ENCODE measurements at places on chromosomes 5 and 9.

DNA sequence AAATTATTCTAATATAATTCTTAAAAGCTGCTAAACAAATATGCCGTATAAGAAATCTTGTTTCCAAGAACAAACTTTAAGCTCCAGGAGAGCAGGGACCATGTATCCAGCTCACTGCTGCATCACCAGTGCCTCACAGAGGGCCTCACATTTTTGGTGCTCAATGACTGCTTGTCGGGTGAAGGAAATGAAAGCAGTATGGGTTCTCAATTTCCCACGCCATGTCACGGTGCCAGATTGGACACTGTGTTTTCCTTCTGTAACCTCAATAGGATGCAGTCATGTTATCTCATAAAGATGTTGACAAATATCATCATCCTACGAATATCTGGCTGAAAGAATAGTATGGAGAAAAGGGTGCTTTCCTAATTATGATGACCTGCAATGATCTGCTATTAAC is 64.7 kb downstream of the POU5F2 start:
- DNase-seq, result no peak

DNA sequence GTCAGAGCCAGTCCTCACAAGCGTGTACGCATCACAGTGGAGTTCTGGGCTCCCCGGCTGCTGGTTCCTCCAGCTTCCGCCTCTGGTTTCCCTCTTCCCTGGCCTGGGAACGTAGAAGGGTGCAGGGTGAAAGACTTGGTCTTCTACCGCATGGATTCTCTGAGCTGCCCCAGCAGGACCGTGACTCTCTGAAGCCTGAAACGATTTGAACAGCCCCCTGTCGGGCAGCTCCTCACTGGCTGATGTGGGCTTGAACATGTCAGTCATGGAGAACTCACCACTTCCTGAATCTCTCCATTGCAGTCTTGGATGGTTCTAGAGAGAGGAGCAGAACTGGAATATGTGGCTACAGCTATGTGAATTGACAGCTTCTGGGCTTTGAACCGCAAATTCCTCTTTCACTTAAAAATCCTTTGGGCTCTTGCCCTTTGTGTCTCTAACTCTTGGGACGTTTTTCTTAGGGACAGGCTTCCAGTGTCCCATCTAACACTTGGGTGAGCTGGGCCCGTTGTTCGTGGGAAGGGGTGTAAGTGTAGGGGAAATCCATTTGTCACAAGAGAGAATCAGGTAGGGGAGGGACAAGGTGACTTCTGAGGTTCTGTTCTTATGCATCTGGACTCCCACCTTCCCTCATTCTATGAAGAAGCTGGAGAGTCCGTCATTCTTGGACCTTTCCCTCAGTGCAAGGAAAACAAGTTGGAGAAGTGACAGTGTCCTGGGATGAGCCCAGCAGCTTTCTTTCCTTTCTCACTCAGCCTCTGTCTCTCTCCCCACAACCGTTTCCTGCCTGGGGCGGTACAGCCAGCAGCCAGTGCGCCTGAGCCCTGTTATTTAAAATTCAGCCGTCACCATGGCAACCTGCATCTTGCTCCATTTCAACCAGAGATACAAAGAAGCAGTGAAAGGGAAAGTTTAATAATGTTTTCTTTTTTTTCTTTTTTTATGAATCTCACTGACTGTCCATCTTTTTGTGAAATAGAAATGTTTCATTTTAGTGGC is 84.7 kb downstream of the PTTG1 start:
- DNase-seq, result peak; percentile 83

GRCh38 chr5:145689235-145689634 is 145.9 kb downstream of the PRELID2 start:
- DNase-seq, result no peak

- DNase-seq, result no peak
Observed at GRCh38 chr5:150291388-150292385, 2.1 kb upstream of the CAMK2A start.

- DNase-seq, result no peak
Observed at GRCh38 chr5:151134228-151134627, 23.4 kb downstream of the ANXA6 start.

DNA sequence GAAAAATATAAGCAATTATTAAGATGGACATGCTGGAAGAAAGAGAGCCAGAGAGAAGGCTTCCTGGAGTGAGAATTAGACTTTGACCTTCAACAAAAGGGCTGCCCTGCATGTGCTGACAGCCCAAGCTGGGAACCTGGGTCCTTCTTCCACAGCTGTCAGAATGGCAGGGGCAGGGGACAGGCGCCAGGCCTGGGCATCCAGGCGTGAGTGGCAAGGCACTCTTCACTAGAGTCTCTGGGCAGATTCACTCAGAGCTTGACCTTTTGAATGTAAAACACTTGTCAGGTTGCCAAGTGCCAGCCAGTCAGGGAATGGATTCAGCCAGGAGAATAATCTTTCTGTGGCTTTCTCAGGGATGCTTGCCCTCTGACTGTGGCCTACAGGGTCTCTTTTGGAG is 119.1 kb upstream of the CLINT1 start:
- DNase-seq, result no peak

GRCh38 chr5:179323026-179323870 is 22.0 kb downstream of the ADAMTS2 start:
- DNase-seq, result no peak

DNA sequence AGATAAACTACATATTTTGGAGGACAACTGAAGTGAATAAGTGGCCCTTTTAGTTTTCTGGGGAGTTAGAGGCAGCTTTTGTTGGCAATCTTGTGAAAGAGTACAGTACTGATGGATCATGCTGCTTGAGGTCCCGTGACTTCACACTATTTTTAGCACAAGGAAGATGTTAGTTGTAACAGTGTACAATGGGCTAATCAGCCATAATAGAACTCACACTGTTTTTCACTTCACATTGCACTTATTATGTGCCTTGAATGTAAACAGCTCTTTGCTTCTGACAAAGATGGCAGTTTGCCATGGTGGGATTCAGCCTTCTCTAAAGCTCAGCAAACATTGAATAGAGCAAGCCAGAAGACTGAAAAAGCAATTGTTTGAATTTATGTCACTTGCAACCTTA is 176.7 kb upstream of the ZNF608 start:
- no peak for DNase-seq

- DNase-seq, result no peak
Observed at GRCh38 chr5:112183874-112184273, 235.2 kb downstream of the EPB41L4A start.

DNA sequence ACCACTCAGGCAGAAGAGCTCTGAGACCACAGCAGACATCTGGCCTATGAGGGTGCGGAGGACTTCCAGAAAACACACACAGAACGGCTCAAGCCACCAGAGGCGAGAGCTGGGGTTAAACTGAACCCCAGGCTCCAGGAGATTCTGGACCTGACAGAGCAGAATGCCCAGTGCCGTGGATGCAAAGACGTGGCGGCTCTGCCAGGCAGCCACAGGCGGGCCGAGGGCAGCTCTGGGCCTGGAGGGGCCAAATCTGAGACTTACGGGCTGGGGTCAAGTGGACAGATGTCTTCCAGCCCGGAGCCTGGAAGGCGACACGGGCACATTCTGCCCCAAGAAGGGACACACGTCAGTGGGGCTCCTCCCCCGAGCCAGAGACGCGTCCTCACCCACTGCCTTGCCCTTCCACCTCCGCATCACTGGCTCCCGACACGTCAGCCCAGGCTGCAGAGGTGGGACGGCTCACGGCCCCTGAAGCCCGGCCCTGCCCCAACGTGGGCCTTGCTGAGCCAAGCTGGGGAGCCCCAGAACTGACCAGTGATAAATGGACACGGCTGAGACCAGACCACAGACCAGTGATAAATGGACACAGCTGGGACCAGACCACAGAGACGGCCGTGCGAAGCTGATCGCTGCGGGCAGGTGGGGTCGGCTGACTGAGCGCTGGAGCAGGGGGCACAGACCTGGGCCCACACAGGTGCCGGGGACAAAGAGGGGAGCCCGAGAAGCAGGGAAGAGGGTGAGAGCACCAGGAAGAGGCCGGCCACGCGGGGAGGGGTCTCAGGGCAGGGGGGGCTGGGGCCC is 40.9 kb upstream of the NSMF start:
- no peak for DNase-seq

DNA sequence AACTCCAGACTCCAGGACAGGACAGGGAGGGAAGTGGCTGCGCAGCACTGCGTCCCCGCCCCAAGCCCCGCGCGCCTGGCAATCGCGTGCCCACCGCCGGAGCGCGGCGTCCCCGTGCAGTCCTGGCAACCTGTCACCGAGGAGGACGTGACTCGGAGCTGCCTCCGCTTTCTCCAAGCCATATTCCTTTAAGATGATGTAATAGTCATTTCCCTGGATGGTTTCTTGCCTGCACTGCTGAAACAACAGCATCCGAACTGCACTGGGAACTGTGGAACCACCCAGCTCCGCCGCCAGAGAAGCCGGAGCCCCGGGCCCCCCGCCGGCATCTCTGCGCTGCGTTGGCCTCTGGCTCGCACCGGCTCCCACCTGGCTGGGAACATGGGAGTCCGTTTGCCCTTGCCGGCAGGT is 34.5 kb downstream of the KCTD16 start:
- DNase-seq, result no peak

GRCh38 chr9:89502038-89502601 is 4.2 kb upstream of the SEMA4D start:
- DNase-seq, result peak; percentile 74

- no peak for DNase-seq
Observed at GRCh38 chr9:99050924-99051323, 54.0 kb upstream of the TGFBR1 start.

GRCh38 chr5:124126504-124127217 is 614.7 kb downstream of the CSNK1G3 start:
- DNase-seq, result no peak

GRCh38 chr5:135448791-135449507 is 1.8 kb upstream of the DCANP1 start:
- no peak for DNase-seq

- DNase-seq, result no peak
Observed at GRCh38 chr9:12879961-12880360, 105.1 kb downstream of the LURAP1L start.

DNA sequence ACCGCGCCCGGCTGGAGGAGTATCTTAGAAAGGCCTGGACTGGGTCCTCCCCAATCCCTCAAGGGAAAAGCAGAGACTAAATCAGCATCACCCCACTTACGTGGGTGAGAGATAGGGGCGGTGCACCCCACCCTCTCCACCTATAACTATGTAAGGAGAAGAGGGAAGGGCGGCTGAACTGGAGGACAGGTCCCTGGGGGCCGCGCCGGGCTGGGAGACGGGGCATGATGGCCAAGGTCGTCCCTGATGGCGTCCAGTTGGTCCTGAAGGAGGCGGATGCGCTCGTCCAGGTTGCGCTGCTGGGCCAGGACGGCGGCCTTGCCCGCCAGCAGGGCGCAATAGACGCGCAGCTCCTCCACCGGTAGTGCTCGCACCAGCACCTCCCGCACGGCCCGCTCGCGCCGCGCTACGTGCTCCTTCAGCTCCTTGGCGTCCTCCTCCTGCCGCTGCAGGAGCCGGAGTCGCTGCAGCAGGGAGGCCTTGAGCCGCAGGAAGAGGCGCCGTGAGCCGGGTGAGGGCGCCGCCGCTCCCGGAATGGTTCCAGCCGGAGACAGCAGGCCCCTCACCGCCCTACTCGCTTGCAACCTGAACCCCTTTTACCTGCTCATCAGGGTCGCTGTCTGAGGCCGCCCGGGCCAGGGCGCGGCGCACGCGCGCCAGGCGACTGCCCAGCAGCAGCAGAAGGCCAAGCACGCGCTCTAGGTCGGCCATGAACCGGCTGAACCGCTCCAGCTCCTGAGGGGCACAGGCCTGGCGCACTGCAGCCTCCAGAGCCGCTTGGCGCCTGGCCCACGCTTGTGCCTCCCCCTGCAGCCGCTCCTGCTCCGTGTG is 7.6 kb downstream of the SHROOM1 start:
- no peak for DNase-seq

DNA sequence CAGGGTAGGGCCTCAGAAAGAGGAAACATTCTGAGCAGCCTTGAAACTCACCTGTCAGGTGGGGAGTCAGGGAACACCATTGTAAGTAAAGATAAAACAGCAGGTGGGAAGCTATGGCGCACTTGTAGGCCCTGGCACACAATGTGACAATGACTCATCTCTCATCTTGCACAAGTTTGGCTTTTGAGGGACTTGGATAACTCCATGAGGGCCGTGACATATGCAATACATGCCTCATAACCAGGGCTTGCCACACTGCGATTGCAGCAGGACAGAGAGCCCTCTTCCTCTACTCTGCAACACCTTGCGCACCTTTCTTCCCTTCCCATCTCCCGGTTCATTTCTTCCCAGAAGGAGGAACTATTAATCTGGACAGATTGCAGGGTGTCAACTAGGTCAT is 144.9 kb downstream of the CEP120 start:
- no peak for DNase-seq

DNA sequence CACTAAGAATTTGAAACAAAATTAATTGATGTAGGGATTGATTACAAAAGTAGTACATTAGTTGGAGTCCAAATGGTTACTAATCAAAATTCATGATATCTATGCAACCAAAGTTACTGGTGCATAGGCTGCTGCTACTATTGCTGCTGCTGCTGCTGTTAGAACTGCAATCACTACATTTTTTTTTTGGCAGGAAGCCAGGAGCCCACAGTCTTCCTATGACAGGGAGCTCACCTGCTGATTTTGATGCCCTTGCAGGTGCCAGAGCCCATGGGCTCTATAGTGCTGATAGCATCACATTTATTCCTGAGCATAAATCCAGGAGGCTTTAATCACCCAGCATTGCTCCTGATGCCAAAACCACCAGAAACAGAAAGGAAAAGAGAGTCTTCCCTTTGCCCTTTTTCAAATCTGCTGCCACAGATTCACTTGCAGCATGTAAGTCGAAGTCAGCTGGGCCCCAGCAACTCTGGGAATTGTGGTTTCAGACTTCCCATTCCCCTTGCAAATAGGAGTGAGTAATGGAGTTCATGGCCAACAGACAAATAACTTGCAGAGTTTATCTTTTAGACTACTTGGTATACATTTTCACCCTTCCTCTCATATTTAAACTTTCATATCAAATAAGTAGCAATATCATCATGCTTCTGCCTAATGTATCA is 17.6 kb downstream of the SLCO6A1 start:
- no peak for DNase-seq

GRCh38 chr9:136703276-136703860 is 9.0 kb upstream of the DIPK1B start:
- no peak for DNase-seq

DNA sequence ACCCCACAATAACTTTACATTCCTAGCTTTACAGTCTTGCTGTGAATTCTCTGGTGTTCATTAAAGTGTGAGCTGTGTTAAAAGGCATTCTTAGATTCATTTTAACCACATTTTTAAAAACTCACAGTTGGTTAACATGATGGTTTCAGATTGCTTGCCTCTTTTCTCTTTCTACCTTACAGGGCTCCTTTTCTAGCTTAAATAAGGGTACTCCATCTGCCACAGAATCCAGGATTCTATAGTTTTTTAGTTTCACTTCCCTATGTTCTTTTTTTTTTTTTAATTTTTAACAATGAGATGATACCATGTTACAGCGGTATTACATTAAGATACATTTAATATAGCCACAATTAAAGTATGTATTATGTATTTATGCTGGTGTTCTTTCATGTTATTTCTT is 3.9 kb upstream of the FBXO4 start:
- DNase-seq, result no peak

DNA sequence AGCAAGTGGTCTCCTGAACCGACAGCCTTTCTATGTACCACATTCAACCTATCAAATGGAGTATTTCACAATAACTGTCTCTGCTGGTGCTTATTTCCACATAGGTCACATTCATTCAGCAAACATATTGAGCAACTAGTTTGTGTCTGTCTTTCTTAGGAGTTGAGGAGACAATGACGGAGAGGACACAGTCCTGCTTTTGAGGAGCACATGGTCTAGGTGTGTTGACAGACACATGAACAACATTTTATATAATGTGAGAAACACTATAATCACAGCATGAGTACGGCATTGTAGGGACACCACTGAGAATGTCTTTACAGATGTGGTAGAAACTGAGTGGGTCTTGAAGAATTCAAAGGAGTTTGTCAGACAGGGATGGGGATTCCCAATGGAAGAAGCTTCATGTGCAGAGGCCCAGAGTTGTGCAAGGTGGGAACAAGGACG is 28.5 kb downstream of the NFIL3 start:
- DNase-seq, result peak; percentile 28

Data from activated CD4-positive, alpha-beta T cell treated with anti-CD3 and anti-CD28 coated beads, Interleukin-2, amount 50 U/mL, for 16 hours (primary cell).